B cell (primary cell): ENCODE measurements at places on chromosomes 1 and 21. TPM values are rescaled to one million over a fixed set of nuclear protein-coding genes. Genes with fewer than 3 reads are reported as not detected.

The OR2T2 gene
- total RNA-seq: 3.9 and 4.4 TPM in 2 replicates

The HHIPL2 gene
- total RNA-seq: 0.99 and 1.3 TPM in 2 replicates

The GJA8 gene
- total RNA-seq: not detected in 2 replicates

The EDARADD gene
- total RNA-seq: not detected in 2 replicates

The UBL4B gene
- not detected in 2 replicates for total RNA-seq

The ZNF326 gene
- 32.0 and 34.1 TPM in 2 replicates for total RNA-seq

- no peak for DNase-seq
These were observed 98.6 kb downstream of the ZNF281 start for GRCh38 chr1:200311256-200311655.

DNA sequence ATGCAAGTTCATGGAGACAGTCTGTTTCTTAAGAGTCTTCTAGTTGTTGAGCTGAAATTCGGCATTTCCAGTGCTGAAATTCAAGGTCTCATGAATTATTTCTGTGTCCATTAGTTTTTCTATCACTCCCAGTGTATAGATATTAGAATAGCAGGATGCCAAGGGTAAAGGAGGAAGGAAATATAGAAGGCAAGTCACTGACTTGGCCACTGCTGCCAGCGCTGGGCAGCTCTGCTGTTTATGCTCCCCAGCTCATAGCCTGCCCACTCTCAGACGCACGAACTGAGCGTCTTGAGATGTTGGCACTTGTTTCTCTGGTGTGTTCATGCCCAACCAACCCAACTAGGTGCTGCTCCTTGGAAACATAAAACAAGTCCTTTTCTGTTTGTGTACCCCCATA is 110.1 kb downstream of the SLC45A1 start:
- no peak for DNase-seq

GRCh38 chr1:185479796-185480195 is 162.8 kb upstream of the IVNS1ABP start:
- no peak for DNase-seq

DNA sequence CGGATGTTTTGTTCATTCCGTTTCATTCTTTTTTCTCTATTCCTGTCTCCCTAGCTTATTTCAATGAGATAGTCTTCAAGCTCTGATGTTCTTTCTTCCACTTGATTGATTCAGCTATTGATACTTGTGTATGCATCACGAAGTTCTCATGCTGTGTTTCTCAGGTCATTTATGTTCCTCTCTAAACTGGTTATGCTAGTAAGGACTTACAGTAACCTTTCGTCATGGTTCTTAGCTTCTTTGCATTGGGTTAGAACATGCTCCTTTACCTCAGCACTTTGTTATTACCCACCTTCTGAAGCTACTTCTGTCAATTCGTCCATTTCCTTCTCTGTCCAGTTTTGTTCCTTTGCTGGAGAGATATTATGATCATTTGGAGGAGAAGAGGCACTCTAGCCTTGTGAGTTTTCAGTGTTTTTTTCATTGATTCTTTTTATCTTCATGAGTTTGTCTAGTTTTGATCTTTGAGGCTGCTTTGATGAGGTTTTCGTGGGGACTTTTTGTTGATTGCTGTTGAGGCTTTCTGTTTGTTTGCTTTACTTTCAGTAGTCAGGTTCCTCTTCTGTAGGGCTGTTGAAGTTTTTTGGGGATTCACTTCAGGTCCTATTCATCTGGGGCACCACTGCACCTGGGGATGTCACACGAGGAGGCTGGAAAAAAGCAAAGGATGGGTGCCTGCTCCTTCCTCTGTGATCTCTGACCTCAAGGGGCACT is 496.9 kb upstream of the LRRC7 start:
- no peak for DNase-seq

- no peak for DNase-seq
These were observed 1223.9 kb downstream of the BRINP3 start for GRCh38 chr1:189253601-189254350.

DNA sequence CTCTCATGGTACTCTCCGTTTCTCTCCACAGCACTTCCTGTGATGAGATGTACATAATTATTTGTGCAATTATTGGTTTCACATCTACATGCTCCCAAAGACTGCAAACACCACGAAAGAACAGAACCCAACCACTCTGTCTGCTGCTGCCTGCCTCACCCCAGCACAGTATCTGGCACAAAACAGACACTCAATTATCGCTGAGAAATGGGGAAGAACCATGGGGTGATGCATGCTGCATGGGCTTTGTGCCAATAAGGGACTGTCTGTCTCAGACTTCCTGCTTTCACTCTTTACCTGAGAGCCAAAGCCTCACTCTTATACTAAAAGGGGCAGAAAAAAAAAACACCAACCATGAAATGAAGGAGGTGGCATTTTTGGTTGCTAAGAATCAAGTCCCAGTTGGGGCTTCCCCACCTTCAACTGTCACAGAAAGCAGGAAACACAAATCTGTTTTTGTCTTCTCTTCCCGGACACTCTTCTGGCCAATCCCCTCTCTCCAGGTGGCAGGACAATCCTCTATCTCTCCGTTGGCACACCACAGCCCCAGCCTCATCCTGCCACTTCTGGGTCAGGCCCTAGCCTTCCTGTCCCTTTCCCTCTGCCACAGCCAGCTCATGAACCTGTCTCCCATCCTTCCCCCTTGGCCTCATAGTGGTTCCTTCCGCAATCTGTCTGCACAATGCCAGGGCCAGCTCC is 82.0 kb downstream of the TGFBR3 start:
- peak; percentile 48 for DNase-seq

DNA sequence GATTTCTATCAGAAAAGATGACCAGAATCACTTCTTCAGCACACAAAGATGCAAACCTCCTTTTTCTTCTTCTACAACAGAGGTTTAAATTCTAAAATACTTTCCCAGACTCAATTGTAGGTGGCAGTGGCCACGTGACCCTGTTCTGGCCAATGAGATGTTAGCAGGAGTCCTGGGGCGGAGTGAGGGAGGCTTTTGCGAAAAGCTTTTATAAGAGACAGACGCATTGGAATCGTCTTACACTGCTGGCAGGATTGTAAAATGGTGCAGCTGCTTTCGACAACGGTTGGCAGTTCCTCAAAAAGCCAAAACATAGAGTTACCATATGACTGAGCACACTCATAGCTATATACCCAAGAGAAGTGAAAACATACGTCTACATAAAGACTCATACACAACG is 87.0 kb upstream of the MAGI3 start:
- no peak for DNase-seq

GRCh38 chr1:57235730-57236510 is 187.9 kb downstream of the DAB1 start:
- no peak for DNase-seq

DNA sequence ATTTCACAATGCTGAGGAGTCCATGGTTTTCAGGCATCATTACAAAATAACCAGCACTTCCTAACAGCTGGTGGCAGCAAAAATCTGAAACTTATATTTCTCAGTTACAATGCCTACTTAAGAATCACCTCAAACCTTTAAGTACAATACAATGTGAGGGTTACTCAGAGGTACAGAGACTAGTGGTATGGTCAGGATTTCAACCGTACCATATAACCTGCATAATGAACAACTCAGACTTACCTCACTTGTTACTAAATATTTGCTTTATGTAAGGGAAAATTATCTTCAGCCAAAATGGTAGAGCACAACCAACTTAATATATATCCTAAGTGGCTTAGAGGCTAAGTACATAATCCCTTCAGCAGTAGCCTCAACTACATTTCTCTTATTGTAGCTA is 344.5 kb downstream of the SMYD3 start:
- DNase-seq: no peak

DNA sequence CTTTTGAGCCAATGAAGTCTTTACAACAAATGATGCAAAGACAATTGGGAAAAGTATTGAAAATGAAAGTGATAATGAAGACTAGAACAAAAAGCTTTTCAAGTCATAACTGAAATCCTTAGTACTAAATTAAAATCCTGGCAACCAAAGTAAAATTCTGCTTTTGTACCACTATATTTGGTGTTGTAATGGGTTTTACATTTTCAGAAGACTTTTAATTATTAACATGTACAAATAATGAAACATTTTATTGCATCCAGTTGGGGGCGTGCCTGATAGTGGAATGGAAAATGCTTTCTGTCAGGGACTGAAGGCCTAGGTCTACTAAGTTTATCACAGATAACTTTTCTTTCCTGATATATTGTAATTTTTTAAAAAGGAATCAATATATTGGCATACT is 89.4 kb downstream of the SDCCAG8 start:
- no peak for DNase-seq

GRCh38 chr21:34583926-34584563 is 30.9 kb downstream of the RCAN1 start:
- DNase-seq: no peak

DNA sequence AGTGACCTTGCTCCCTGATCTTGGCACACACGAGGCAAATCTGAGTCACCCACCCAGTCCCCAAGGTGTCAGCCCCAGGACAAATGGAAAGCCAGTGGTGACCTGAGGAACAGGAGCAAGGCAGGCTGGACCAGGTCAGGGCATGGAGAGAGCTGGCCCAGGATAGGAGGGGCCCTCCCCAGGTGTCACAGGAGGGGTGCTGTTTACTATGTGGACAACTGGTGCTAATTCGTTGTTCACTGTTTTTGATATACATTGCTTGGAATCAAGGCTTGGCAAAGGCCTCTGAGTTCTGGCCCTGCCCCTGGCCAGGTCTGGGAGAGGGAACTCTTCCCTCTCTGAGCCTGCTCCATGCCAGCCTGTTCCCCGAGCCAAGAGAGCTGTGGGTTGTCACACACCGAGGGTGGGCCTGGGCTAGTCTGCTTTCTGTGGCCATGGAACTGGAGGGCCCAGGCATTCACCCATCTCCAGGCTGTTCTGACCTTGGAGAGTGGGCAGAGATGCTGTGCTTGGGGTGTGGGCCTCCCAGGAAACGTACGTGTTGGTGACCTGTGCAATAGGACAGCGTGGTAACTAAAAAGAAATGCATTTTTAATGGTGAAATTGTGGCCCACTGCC is 41.8 kb downstream of the CRYAA start:
- DNase-seq: no peak

- no peak for DNase-seq
These were observed 3.1 kb upstream of the FCGR2A start for GRCh38 chr1:161502181-161502580.

DNA sequence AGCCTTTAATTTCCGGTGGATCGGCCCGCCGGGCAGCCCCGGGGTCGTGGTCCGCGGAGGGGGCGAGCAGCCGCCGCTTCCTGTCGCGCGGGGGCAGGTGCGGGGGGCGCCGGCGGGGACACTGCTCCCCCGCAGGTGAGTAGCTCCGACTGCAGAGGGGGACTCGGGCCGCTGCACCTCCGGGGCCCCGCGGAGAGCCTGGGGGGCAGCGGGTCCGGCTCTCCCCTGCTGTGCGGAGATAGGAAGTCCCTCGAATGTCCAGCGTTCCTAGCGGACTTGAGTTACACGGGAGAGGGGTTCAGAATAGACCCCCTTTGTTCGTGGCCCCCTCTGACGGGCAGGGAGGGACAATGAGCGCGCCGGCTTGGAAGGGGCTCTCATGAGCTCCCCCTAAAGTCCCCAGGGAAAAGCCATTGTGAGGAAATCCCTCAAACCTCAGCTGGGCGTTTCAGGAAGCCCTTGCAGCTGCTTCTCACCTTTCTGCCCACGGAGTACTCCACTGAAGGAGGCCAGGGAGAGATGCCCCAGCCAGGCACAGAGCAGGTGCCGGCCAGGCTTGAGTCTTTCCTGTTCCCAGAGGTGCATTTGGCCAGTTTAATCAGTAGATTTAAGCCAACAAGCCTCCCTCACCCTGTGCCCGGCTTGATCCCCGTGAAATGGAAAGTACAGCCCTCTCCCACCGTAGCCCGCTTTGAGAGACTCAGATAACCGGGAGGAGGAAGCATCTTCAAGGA is 925 bp downstream of the PDE9A start:
- DNase-seq: peak; percentile 67

GRCh38 chr1:56973923-56974742 is 8.3 kb upstream of the C8B start:
- DNase-seq: no peak

DNA sequence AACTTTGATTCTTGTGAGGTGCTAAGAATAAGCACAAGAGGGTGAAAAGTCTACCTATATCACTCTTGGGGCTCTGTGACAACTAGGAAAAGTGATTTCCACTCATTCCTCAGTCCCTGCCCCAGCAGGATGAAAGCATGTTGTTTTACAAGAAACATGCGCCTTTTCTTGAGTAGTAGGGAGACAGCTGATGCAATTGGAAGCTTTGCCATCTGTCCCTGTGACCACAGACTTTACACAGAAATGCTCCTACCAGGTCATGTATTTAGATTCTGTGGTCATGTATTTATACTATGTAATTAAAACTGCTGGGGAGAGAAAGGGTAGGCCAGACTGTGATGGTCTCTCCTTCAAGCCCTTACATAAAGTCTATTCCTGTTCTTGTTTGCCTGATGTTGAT is 445.5 kb downstream of the PTPRC start:
- no peak for DNase-seq

- no peak for DNase-seq
These were observed 298.8 kb downstream of the TGFB2 start for GRCh38 chr1:218643926-218644325.

GRCh38 chr1:219405531-219406331 is 207.2 kb downstream of the ZC3H11B start:
- DNase-seq: no peak

- DNase-seq: no peak
These were observed 4.8 kb upstream of the MCOLN2 start for GRCh38 chr1:85001742-85002141.
